ENCODE measurements at places on chromosomes 2 and 18. TPM values are rescaled to one million over a fixed set of nuclear protein-coding genes. Genes with fewer than 3 reads are reported as not detected.
A peak's percentile ranks its signal among the peaks of the same experiment; 100 is the strongest.

RNF152 gene
- 103 TPM for total RNA-seq

DNA sequence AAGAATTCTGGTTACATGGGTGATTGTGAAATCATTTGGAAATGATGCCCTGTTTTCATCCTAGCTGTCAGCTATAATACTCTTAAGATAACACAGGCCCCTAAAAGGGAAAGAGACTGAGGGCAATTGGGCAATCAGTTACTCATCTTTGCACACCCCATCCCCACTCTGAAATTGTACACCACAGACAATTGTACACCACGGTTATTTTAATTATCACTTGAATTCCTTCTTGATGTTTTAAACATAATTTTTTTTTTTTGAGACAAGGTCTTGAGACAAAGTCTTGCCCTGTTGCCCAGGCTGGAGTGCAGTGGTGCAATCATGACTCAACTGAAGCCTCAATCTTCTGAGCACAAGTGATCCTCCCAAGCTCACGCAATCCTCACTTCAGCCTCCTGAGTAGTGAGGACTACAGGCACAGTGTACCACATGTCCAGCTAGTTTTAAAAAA is 862.4 kb upstream of the ACVR2A start:
- peak; percentile 27 for DNase-seq

DNA sequence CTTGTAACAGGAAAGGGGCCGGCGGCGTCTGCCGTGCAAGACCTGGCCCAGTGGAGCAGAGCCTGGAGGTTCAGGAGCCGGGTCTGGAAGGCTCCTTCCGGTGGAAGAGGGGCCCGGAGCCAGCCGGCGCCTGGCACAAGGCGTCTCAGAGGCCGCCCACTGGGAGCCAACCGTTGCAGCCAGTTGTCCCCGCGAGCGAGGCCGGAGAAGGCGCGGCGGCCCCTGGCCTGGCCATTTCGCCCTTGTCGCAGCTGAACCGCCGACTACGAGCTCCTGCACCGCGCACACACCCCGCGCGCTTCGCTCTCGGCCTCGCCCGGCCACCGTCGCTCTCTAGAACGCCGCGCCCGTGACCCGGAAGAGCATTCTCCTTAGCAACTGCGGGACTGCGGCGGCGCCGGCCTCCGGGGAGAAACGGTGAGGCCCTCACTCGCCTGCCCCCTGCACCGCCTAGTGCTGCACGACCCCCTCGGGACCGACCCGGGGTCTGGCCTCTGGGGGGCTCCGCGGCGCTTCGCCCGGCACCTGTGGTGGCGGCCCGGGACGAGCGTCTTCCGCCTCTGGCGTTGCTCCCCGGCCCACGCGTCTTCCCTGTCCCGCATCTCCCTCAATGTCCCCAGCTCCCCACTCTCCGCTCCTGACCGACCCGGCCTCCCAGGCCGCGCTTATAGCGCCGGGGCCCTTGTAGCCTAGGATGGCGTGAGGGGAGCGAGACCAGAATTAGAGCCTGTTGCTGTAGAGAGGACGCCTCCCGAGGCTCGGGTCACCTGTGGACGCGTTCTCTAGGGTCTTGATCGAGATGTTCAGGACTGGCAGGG is at the start of gene DIS3L2:
DIS3L2 (plus strand) TSS at position 365 of the 818 bp plus-strand sequence. CDS start 53,215 bp downstream, outside the sequence.
- DNase-seq: peak; percentile 89

DNA sequence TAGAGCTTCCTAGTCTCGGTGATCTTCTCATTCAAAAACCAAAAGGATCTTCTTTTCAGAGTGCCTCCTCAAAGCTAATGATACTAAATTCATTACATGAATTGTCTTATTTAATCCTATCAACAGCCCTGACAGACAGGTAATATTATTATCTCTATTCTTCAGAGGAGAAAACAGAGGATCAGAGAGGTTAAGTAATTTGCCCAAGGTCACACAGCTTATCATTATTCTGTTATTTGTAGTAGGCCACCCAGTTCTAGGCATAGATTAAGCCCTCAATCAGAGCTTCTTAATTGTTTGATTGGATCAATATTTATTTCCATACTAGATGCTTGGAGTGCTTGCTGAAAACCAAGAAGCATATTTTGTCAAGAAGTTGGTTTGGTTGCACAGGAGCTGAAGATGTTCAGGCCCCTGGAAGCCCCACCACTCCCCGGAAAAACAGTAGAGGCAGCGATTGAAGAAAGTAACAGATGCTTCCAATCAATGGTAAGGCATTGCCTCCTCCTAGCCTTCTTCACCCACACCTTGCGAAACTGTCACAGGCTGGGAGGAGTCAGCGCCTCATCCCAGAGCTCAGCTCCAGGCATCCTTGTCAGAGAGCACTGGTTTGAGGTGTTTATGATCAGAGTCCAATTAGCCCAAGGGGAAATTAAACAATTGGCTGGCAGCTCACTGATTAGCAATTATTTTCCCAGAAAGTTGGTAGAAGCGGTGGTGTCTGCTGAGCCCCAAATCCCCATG is 487.2 kb downstream of the BCL11A start:
- DNase-seq: no peak

PHOSPHO2 gene
- total RNA-seq: 7.4 TPM

GRCh38 chr18:6537475-6537874 is 122.8 kb upstream of the L3MBTL4 start:
- no peak for DNase-seq

DNA sequence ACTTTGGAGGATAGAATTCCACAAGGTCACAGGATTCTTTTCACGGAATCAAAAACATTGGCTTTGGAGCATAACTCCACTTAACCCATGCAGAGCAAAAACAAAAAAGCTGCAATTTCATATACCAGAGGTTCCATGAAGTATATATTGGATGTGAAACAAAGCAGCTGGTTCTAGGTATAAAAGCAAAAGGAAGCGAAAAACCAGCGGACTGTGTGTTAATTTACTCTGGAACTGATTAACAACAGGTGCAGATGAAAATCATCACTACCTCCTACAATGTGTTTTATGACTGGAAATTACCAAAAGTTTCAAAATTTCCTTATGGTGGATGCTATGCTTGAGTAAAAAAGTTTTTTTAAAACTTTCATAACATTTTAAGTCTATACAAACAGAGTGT is 54.4 kb upstream of the LINC00305 start:
- no peak for DNase-seq

DNA sequence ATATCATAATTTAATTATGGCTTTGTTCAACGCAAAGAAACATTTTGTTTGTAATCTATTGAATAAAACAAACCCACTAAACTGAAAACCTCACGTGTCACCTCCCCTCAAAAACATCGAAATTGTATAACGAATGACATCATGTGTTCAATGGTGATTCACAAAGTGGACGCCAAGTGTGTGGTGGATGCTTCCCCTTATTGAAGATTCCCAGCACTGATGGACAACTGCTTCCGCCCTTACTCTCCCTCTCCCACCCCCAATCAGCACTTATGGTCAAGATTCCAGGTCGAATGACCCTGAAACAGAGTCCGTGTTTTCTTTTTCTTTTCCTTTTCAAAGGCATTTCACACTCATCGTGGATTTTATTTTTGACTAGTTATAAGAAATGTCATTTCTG is 383.0 kb upstream of the SMIM21 start:
- DNase-seq: no peak

GRCh38 chr2:215607766-215608165 is 171.9 kb upstream of the FN1 start:
- DNase-seq: no peak

DNA sequence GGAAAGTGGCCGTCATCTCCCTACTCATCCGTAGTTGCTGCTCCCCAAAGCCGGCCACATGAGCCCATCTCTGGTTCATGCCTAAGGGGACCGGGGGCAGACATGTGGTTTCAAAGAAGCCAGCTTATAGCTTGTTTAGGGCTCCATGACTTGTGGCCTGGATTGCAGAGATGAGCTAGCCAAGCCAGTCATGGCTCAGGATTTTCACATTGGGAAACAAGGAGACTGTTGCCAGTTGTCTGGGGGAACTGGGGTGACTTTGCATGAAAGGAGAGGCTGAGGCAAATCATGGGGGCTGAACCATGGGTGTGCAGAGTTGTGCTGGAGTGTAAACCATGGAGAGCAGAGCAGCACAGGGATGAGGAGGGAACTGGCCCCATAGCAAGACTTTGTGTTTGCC is 183.0 kb upstream of the APCDD1 start:
- no peak for DNase-seq

GPR39 gene
- total RNA-seq: 22.3 TPM

INO80B gene
- 26.6 TPM for total RNA-seq

TMEM18 gene
- total RNA-seq: 19.8 TPM

- DNase-seq: peak; percentile 4
Observed at GRCh38 chr2:65991381-65992197, 443.3 kb upstream of the MEIS1 start.

DNA sequence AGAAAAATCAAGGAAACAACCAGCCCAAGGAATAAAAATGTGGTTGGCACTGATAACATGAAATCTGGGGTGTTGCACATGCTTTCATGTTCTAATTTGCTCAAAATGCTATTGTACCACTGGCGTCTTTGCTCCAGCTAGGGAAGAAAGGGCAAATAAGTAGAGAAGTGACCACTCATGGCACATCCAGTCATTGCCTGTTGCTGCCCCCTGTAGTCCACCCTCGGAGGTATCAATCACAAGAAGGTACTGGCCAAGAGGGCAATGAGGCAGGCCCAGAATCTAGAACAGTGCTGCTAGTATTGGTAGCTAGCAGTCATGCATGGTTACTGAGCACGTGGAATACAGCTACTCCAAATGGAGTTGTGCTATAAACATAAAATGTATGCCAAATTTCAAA is 213.4 kb downstream of the CDCA7 start:
- peak; percentile 51 for DNase-seq

RAB12 gene
- total RNA-seq: 15.8 TPM

DNA sequence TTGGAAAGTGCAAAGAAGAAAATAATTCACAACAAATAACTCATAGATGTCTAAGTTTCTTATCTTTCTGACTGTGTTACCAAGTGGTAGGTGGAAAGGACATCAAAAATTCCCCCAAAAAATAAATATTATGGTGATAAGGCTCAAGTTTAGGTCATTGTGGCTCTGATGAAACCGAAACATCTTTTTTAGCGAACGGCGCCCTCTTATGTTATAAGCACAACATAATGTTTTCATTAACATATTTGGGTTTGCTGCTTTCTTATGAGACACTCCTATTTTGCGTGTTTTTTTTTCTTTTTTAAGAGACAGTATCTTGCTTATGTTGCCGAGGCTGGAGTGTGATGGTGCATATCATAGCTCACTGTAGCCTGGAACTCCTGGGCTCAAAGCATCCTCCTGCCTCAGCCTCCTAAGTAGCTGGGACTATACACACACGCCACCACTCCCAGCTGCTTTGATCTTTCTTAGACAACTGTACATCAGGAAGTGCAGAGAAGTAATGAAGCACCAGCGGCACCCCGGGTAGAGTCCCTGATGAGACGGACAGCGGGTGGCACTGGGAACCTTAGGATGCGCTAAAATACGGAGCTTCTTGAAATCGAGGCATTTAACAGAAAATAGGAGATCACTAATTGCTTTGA is 38.5 kb upstream of the SLC35G4 start:
- DNase-seq: no peak

- DNase-seq: no peak
Observed at GRCh38 chr2:201450954-201451291, 335 bp downstream of the TRAK2 start.

DNA sequence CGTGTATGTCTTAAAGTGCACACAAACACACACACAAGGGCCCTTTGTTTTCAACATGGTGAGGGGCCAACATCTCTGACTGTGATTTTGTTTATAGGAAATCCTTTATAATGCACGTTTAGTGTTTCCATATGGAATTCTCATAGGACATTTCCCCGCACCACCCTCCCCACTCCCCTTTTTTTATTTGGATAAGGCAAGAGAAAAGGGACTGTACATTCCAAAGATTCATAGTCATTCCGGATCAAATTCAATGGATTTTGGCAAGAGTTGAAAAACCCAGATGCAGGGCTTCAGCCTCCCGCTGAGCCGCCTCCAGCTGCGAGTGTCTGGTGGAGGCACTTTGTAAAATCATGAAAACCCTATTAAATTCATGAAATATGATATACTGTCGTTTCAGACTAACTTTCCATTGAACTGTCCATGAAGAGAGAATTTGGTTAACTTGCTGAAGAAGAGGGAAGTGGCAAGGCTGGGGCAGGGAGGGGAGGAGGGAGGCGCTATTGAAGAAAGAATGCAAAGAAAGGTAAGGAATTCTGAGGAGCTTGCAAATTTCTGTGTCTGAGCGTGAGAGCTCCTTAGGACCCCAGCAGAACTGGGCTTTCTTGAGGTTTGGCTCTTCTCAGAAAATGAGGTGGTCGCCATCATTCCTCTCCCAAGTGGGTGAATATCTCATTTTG is 25.8 kb upstream of the SLC14A2 start:
- DNase-seq: no peak

DNA sequence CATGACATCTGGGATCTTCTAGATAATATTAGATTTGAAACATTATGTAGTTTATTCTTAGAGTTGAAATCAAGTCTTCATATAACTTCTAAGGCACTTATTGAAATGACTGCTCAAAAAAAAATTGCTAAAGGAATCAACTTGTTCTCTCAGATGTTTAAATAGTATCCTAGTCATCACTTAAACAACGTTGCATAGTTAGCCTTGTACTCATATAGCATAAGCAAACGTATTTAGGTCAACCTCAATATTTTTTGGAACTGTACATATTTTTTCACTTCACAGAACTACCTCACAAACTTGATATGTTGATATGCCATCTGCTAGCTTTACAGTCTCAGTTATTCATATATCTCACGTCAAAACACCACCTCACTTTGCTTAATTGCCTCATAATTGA is 47.1 kb upstream of the CREB1 start:
- no peak for DNase-seq

DNA sequence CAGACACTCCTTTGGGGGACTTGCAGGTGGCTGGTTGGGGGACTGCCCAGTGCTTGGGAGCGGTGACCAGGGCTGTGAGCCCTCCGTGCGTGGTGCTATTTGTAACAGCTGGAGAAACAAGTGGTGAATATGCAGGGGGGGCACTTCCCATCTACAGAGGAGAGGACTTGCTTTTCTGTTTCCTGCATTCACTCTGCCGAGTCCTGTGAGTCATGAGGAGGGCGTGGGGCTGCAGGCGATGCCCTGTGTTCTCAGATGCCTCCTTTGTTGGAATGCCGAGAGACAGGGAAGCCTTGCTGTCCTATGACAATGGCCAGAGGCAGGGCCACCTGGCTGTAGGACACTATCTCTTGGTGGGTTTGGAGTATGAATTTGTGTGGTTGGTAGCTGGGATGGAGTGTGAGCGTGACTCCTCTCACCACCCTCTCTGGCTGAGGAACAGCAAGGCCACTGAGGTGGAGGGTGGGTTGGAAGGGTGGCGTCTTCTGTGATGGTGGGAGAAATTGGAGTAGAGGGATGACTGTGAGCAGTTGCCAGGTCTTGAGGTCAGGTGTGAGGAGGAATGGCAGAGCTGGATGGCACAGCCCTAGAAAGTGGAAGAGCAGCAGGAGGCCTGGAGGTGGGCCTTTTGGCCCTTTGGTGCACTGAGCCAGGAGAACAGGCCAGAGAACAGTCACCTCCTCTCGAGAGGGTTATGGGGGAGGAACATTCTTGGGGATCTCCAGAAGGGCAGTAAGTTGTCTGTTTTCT is 24.3 kb downstream of the FHOD3 start:
- no peak for DNase-seq
